ENCODE measurements at places on chromosomes 16 and 17.

- no peak for DNase-seq
Measured at GRCh38 chr16:79664407-79664806, 63.9 kb upstream of the MAF start.

GRCh38 chr16:11328172-11329070, 16.8 kb upstream of the RMI2 start:
- peak; percentile 16 for DNase-seq

- DNase-seq: no peak
Measured at GRCh38 chr17:66341462-66341861, 39.0 kb downstream of the PRKCA start.

DNA sequence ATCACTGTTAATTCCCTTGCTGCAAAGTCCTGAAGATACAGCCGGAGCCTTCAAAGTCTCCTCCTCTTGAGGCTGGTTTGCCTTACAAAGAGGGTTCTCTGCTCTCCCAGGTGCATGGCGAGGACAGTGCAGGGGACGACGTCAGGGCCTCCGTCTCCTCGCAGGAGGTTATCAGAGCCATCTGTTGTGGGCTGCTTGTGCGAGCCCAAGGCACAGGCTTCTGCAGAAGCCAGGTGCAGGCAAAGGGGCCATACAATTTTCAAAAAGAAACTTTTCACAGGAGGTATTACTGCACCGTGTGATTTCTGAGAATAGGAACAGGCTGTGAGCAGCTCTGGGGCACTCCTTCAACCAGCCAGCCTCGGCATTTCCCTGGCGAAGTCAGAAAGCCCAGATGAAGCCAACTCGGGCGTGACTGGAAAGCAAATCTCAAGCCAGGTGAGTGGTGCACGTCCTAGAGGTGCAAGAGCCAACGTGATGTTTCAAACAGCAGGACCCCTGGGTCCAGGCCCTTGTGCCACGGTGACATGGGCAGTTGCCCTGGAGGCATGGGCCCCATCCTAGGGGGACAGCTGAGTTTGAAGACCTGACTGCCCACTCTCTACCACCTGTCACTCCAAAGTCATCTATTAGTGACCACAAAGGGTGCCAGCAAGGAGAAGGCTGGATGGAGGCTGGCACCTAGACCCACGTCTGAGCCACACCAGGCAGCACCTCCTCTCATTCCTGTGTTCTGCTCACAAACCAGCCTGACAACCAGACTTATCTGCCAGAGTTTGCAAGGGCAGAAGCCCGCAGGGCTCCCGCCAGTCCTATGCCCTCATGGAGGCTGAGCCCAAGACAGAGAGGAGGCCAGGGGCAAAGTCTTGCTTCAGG, 68.6 kb downstream of the SMPD3 start:
- no peak for DNase-seq

GRCh38 chr16:3050487-3050886, 4.1 kb downstream of the MMP25 start:
- no peak for DNase-seq

GRCh38 chr16:56211435-56211981, 20.2 kb downstream of the GNAO1 start:
- DNase-seq: no peak

DNA sequence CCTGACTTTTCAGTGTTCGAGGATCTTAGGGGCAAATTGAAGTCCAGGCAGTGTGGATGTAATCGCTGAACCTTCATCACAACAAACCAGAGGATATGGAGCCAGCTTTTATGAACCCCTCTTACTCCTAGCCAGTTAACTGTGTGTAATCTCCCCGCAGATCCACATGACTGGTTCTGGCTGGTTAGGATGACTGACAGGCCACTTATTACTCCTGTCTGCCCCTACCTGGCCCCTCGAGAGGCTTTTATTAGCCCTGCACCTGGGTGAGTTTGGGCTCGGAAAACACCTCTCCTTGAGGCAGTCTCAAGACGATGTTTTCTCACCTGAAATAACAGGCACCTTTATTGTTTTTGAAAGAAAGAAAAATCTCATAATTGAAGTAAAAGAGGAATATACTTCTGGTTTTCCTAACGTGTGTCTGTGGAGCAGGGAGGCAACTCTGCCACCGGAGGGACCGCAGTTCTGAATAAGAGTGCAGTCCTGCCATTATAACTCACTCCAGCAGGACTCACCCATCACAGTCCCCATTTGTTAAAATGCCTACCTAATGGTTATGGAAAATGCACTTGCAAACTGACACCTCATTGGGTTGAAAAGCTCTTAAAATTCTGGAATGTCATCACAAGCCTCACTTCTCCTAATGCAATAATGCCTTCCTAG, 291.9 kb upstream of the N4BP1 start:
- DNase-seq: no peak

DNA sequence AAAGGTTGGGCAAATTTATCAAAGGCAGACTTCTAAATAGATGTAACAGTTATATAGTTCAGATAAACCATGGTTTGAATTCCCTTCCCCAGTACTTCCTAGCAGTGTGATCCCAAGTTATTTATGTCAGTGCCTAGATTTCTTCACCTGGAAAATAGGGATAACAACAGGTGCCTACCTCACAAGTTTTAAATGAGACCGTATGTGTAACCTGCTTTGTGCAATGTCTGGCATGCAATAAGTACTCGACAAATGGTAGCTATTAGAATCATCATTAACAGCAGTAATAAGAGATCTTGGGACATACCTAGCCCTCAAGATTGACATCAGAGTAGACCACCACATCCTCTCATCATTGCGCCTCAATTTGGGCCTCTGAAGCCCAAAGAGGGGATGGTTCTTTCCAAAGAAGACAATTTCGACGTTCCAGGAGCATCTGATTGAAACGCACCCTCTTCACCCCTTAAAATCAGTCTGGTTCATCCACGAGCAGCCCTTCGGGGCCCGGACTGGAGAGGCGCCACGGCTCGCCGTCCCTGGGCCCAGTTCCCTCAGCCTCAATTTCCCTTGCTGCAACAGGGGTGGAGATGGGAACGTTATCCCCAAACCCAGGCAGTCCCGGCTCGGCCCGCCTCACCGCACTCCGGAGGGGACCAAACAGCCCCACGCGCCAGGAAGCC, 541 bp downstream of the ACACA start:
- no peak for DNase-seq

DNA sequence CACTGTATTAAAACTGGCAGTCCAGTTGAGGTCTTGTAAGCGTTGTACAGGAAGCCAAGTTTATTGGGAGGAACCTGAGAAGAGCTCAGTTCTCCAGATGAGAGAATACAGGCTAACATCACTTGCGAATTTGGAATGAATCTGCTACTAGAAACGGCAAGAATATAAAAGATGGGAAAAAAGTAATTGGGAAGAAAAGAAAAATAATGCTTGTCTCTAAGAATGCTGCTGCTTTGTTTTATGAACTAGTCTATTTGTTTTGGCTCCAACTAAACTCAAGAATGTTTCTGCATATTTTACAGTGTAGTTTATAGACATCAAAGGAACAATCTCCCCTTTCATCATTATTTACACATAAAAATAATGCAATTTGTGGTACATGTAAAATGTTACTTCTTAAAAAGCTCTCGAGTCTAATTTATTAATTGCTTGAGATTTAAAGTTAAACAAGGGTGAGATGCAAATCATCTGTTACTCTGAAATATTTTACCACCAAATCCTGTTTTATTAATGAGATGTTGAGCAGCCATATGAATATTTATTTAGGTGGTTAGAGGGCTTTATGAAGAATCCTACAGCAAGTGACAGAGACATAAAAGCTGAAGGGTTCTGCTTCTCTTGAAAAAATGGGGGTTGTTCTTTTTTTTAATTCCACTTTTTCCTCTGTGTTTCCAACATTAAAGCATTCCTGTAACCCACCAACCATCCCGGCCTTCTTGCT, 162.1 kb upstream of the AXIN2 start:
- DNase-seq: no peak

DNA sequence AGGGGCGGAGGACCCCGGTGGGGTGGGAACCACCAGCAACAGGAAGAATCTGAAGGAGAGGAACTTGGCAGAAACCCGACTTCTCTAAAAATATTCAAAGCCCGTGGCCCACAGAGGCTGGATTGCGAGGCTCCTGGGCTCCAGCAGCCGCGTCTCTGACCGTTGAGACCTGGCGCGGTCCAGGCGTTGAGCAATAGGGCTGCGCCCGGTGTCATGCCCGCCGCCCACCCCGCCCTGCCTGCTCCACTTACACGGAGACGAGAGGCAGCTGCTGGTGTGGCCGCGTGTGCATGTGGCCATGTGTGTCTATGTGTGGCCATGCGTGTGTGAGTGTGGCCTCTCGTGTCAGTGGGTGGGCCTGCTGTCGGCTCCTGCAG, 83.6 kb downstream of the IRF8 start:
- peak; percentile 26 for DNase-seq

DNA sequence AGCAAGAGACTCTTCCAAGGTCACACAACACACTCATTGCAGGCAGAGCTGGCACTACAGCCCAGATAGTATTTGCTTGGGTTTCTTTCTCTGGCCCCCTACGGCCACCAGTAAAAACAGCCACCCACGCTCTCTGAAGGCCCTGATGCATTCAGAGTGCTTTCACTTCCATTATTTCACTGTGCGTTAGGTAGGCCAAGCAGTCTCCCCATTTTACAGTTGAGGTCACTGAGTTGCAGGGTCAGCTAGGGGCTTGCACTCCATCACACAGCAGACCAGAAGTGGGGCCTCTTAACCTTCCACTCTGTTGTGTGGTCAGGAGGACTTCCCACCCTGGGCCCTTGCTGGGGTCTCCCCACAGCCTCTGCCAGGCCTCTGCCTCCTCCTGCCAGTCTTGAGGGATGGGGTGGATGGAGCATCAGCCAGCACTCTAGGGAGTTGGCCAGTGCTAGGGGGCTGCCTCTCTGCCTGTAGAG, 2.5 kb downstream of the TBX21 start:
- DNase-seq: no peak

DNA sequence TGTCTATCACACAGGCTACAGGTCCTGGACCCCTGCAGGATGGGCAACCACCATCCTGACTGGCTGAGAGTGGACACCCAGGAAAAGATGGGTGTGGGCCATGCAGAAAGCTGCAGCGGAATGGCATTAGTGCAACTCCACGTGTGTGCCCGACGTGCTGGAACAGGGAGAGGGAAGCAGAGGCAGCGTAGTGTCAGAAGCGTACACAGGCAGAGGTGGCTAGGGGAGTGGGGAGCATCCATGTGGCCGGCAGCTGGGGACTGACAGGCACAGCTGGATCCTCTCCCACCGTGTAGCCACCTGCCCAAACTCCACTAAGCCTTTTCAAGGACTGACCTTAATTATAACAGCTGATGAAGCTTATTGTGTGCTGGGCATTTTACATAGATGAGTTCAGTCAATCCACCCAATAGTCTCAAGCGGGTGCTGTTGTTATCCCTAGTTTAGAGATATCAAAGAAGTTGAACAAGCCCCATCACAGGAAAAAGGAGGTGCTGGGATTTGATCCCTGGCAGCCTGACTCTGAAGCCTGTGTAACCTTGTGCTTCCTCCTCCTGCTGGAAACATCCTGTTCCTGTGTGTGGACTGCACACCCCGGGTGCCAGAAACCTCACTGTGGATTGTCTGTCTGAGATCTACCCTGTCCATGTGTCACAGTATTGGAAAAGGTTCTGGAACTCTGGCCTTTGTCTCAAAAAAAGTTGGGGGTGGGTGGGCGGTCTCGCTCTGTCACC, 114.0 kb downstream of the PRKCA start:
- DNase-seq: no peak

DNA sequence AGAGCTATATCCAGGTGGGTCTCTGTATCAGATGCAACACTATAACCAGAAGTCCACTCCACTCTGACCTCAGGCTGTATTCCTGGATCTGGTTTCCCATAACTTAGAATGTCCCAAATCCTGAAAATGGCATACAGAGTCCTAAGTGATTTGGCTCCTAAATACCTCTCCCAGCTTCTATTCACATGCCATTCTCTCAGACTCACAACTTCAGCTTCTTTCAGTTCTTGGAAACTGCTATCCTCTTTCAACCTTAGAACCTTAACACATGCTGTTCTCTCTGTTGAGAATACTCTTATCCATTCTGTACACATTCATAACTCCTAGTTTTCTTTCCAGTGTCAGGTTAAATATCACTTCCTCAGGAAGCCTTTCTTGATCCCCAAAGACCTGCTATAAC, 132.0 kb downstream of the BRIP1 start:
- DNase-seq: no peak

DNA sequence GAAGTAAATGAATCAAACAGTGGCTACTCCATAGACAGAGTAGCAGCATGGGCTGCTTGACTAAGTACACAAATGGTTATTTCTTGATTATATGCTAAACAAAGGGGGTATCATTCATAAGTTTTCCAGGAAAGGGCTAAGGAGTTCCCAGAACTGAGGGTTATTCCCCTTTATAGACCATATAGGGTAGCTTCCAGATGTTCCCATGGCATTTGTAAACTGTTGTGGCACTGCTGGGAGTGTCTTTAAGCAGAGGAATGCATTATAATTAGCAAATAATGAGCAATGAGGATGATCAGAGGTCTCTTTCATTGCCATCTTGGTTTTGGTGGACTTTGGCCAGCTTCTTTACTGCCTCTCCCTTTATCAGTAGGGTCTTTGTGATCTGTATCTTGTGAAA, 105.1 kb downstream of the CDH11 start:
- DNase-seq: no peak

DNA sequence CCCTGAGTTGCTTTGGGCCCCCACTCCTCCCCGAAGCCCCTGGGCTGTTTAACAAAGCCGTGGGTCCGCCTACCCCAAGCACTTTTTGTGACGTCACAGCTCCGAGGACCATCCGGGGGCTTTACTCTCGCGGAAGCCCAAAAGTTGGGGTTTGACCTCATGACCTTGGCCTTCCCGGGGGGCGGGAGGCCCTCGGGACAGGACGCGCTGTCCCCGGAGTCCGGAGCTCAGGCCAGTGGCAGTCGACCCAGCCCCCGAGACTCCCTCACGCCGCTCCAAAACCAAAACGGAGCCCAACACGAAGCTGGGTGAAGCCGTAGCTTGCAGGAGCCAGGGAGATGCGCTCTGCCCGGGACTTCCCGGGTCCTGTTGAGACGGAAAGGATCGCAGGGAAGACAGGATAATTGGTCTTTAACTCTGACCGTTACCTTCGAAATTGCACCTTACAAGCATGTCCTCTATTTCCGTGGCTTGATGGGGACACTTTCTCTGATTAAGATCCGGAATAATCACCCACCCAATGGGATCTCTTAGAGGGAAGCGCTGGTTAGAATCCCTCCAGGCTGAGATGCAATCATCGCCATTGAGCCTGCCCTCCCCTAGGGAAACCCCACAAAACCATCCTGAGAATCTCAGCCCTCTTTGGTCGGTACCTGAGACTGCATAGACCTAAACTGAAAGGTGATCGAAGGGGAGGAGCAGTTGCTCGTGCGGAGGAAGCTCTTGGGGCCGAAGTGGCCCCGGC, 4.9 kb upstream of the SOX9 start:
- no peak for DNase-seq

DNA sequence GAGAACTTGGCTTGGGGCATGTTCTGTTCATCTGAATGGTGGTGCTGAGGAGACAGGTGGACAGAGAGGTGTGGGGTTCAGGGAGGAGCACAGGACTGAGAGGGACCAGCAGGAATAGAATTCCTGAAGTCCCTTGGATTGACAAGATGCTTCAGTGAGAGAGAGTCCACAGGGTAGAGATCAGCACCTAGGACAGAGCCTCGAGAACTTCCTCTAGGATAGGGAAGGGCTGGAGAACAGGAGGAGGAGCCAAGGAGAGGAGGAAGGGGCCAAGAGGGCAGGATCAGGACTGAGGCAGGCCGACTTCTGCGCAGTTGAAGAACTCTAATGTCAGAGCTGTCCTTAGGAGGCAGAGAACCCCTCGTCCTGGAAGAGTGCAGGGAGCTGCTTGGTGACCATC, 138.4 kb downstream of the PRKCB start:
- DNase-seq: no peak

Measured in tibial nerve (tissue), 4 donors.